Frontal cortex (tissue), 4 donors: ENCODE measurements at places on chromosomes 6 and 20. TPM values are rescaled to one million over a fixed set of nuclear protein-coding genes. Genes with fewer than 3 reads are reported as not detected.

Gene ESR1
- under 0.01 TPM for total RNA-seq

Gene OXT
- total RNA-seq, result not detected

Gene LAMA4
- 24.1 TPM for total RNA-seq

Gene TP53TG5
- not detected for total RNA-seq

Gene CGA
- not detected for total RNA-seq

DNA sequence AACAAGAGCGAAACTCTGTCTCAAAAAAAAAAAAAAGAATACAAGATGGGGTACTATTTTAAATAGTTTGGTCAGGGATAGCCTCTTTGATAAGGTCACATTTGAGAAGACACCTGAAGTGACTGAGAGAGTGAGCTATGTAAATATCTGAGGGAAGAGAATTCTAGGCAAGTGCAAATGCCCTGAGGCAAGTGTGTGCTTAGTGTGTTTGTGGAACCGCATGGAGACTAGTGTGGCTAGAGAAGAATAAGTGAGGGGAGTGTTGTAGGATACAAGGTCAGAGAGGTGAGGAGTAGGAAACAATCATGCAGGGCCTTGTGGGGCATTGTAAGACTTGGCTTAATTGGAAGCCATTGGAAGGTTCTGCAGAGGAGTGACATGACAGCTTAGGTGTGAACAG lies 3.4 kb downstream of the RSPH9 start:
- DNase-seq, result no peak

DNA sequence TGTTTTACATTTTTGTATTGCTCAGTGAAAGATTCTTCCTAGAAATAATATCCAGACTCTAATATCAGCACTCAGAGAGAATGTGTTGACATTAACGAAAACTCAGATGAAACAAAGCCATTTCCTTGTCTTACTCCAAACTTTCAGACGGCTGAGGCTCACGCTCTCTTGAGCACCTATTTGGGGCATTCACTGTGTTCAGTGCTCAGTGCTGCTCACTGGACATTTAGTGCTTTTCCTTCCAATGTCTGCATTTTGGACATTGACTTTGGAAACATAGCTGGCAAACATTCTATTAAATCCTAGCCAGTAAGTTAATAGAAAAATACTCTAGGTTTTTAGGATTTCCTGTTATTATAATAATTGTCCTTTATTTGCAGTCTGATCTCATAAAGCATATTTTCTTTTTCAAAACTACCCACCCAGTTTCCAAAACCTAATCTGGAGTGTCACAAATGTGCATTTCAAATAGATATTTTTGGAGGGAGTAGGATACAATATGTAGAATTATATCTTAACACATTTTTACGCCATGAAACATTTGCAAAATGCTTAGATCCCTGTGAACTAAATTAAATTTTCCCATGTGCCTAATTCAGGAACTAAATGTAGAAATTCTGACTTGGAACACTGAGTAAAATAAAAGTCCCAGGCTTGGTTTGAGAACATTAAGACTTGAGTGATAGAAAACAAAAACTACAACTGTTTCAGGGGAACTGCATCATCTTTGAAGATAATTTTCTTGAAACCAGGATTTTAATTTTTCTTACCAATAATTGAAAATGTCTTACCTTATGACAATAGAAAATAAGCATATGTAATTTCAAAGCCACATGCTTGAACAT lies 91.7 kb upstream of the B3GAT2 start:
- no peak for DNase-seq

DNA sequence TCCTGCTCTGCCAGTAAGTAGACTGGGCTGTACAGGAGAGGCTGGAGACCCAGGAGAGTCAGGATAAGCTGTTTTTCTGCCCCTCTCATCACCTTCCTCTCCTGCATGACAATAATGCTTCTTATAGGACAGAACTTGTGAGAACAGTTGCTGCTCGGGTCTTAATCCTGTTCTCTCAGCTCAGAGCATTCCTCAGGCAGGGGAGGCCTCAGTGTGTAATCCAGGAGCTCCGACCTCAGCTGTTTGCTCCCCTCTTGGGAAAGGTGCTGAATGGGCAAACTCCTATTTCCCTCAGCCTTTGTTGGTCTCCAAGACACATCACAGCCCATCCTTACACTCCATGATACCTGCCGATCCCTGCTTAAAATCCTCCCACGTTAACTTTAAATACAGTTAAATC lies 134.9 kb upstream of the LRFN2 start:
- DNase-seq, result no peak

DNA sequence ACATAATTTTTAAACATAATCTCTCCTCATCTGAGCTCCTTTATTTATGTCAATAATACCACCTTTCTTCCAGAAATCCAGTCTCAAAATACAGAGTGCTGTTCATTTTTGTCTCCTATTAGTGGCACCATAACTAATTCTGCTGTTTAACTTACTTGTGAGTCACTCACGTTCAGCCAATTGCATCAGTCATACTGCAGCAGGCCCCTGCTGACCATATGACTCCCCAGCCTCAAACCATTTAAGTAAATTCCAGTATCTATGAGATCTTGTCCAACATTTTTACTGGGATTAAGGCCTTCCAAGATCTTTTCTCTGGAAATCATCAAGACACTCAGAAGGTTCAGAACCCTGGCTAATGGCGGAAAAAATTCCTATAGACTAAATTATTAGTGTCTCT lies 982.2 kb upstream of the MAP3K7 start:
- DNase-seq, result no peak

- no peak for DNase-seq
Observed at GRCh38 chr20:41618807-41619311, 682 bp upstream of the CHD6 start.

DNA sequence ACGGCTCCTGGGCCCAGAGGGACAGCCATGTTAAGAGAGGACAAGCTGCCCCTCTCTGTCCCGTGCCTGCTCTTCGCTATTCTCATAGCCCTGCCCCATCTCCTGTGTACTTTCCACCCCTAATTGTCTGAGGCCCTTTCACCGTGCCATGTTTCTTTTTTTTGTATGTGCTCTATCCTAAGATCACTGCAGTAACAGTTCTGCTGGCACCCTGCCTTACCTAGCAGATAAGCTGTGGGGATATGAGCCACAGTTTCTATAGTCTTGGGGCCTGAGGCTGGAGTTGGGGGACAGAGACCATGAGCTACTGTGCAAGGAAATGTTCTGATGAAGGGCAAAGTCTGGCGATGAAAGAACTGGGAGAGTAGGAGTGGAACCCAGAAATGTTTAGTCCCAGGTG lies 269.5 kb upstream of the CITED2 start:
- no peak for DNase-seq

DNA sequence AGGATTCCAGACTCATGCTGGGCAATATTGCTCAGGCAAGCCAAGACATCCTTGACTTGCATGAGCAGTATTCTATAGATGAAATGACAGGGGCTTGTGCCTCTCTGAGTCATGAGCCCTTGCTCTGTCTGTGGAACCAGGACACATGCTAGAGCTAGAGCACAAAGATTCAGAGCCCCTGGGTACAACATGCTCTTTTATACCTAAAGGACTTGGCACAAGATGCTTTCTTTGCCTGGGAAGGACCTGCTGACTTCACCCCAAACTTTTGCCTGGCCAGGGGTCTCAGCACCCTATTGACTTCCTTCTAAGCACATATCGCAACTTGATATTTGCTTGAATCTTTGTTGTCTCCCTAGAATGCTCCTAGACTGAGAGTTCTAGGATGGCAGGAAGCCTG lies 27.4 kb downstream of the TGM6 start:
- no peak for DNase-seq

- peak; percentile 76 for DNase-seq
Observed at GRCh38 chr6:26033085-26033940, 53.9 kb upstream of the HFE start.

GRCh38 chr6:28764761-28765282 lies 159.0 kb downstream of the TRIM27 start:
- DNase-seq, result no peak

GRCh38 chr6:29723262-29723665 lies at the start of gene HLA-F:
HLA-F (plus strand) TSS chr6:29723434; CDS start chr6:29723464, 30 bp downstream.
- peak; percentile 91 for DNase-seq

GRCh38 chr20:62357681-62358080 lies 9.4 kb downstream of the LAMA5 start:
- no peak for DNase-seq

- DNase-seq, result no peak
Observed at GRCh38 chr6:22789315-22789714, 219.9 kb downstream of the HDGFL1 start.

DNA sequence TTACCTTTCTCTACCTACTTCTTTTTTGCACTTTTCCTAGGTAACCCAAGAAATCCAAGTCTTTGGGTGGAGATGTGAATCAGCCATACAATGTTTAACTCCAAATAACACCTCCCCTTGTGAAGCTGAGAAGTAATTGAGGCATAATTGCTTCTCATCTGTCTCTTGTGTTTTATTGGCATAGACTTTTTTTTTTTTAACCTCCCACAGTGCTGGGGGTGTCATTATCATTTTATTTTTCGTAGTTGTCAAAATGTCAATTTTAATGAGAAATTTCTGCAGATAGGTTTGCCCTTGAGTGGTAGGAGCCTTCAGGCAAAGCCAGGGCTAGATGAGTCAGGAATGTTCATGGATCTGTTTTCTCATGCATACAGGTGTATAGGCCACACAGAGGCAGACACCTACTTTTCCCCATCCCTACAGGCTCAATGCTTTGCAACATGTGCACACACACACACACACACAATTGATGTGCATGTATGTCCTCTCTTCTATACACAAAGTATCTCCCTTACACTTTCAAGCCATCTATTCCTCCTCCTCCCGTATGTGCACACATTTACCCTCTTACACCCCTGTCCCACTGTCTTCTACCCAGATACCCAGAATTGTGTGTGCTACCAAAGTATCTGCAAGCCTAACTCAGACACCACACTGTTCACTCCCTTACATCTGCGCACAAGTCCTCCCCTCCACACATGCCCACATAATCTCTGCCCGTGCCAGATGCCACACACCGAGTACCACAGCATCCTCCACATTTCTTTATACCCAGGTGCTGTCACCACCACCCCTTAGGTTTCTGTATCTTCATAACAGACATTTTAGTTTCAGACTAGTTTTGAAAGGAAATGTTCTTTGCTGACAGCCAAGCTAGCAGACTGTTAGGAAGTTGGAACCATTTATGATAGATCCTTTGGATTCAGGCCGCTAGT lies 22.0 kb downstream of the RALY start:
- DNase-seq, result no peak

GRCh38 chr6:96836631-96837080 lies 621 bp downstream of the GPR63 start:
- DNase-seq, result no peak
